ENCODE measurements at places on chromosomes 11 and 22. TPM values are rescaled to one million over a fixed set of nuclear protein-coding genes. Genes with fewer than 3 reads are reported as not detected.

DNA sequence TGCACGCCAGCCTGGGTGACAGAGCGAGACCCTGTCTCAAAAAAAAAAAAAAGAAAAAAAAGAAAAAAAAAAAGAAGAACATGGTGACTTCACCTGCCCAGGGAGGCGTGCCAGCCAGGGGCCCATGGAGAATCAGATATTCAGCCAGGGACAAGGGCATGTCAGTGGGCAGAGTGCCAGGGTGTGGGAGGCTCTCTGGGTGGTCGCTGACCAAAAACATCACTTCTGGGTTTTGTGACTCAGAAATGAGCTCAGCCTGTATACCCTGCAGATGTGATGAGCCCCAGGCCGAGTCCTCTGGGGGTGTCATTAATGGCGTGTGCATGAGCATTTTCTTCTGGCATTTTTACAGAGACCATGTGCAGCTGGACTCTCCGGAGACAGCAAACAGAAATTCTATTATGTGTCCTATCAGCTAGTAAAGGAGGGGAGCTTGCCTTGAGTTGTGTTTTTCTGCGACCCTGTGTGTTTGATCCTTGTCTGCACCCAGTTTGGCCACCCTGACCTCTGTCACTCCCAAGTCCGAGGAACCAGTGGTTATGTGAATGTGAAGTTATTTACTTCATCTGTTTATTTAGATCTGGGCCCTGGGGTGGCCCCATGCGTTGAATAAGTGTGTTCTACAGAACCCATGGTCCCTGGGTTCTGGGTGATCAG is 53.6 kb downstream of the BCR start:
- no peak for DNase-seq

Gene MUC6
- not detected for polyA plus RNA-seq

- no peak for DNase-seq
Observed at GRCh38 chr22:30405731-30406130, 8.9 kb downstream of the SEC14L2 start.

DNA sequence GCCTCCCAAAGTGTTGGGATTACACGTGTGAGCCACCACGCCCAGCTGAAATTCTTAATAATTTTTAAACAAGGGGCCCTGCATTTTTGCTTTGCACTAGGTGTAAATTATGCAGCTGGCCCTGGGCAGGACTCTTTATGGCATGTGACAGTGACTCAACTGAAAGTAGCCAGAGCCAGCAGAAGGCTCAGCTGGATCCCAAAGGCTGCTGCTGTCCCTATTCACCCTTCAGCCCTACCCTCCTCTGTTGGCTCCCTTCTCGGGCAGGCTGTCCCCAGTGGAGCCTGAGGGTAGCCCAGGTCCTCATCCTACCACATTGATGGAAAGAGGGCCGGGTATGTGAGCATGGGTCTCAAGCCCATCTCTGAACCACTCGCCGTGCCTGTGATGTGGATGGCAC is 45.6 kb downstream of the CD82 start:
- DNase-seq: no peak

DNA sequence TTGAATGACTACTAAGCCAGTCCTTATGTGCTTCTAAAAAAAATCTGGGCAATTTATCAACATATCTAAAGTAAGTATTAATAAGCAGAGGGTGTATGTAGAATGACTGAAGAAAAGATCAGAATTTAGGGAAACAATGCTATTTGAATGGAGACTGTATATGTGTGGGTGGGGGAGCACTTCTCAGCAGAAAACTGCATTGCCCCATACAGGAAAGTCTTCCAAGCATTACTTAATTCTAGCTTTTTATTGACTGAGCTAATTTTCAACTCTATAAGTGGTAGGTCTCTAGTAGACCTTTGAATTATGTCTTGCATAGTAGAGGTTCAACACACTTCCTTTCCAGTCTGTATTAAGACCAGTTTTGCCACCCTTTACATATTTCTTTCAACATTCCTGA is 41.7 kb downstream of the CASP12 start:
- DNase-seq: no peak

DNA sequence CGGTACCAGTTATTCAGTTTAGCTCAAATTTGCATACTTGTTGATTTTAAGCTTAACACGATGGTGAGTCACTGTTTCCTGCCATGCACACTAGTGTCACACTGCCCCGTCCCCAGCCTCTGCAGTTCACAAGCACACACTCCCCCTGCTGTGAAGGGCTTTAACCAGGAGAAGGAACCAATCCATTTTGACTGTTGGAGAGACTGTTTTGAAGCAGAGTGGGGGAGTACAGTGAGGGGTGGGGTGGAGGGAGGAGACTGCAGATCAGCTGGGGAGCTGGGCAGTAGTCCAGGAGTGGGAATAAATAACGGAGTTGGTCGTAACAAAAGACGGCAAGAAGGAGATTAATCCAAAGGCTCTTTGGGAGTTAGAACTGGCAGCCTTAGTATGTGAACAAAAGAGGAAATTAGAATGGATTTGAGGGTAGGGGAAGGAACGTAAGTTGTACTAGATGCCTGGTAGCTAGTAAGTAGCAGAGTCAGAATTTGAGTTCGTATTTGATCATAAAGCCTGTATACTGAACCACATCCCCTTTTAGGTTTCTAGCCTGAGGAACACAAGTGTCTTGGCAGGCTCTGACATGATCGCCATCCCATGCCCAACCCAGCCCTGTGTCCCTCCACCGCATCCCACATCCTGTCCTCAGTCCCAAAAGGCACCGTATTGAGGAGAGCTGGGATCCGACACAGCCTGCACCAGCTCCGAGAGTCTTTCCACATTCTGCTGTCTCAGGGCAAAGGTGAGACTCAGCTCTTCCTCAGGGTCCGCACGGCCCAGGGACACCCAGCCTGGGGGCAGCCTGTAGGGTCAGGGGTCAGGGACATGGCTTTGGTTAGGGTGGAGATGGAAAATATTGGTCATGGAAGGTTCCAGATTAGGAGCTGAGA is 862 bp downstream of the TPP1 start:
- DNase-seq: peak; percentile 49

GRCh38 chr22:21450858-21451353 is 16.3 kb upstream of the TMEM191C start:
- DNase-seq: no peak

- DNase-seq: peak; percentile 74
Observed at GRCh38 chr22:46076651-46077339, 73.5 kb upstream of the PPARA start.

GRCh38 chr11:78995171-78995570 is 420.5 kb upstream of the NARS2 start:
- no peak for DNase-seq

GRCh38 chr11:118174006-118174567 is 2.4 kb downstream of the SCN2B start:
- DNase-seq: no peak

Gene OR51B5
- polyA plus RNA-seq: not detected

Gene LIN7C
- polyA plus RNA-seq: 8.1 TPM

DNA sequence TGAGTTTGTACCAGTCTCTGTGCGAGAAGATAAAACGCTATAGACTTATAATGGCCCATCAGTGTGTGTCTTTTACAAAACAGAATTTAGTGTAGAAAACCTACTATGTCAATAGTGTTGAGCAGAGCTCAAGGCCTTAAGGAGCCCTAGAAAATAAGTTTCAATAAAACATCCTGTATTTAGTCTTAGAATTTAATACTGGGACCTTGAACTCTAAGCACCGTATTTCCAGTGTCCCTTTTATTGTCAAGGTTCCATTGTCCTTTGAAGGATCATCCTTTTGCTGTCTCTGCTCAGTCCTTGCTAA is 16.6 kb downstream of the CDC45 start:
- no peak for DNase-seq

Gene MMP1
- 43.4 TPM for polyA plus RNA-seq

- DNase-seq: no peak
Observed at GRCh38 chr11:788953-789940, 643 bp downstream of the CEND1 start.

- peak; percentile 30 for DNase-seq
Observed at GRCh38 chr22:20494978-20495860, at the start of gene KLHL22. TSS of gene KLHL22 (minus strand) at chr22:20495795. CDS start at chr22:20489211, 6,584 bp downstream.

- DNase-seq: no peak
Observed at GRCh38 chr11:120441592-120441991, 70.0 kb upstream of the GRIK4 start.

Gene APOBEC3H
- 0.16 TPM for polyA plus RNA-seq

DNA sequence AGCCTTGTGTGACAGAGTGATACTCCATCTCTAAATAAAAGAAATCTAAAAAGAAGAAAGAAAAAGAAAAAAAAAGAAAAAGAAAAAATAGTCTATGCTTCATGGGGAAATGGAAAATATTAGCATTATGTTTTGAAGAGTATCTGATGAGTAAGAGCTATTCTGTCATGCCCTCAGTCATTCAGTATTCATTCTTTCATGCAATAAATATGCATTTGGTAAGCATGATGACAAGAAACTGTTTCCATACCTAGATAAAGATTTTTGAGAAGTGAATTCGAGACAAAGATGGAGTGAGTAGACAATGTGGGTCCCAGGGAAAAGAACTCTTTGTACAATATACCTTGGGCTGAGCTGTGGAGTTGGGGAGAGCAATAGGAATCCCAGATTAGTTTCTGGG is 6.2 kb upstream of the IFTAP start:
- no peak for DNase-seq

Gene HEPHL1
- 16.6 TPM for polyA plus RNA-seq

GRCh38 chr22:47420211-47420610 is 657.8 kb downstream of the TBC1D22A start:
- no peak for DNase-seq

- DNase-seq: no peak
Observed at GRCh38 chr11:14713496-14714244, 70.1 kb downstream of the PDE3B start.

DNA sequence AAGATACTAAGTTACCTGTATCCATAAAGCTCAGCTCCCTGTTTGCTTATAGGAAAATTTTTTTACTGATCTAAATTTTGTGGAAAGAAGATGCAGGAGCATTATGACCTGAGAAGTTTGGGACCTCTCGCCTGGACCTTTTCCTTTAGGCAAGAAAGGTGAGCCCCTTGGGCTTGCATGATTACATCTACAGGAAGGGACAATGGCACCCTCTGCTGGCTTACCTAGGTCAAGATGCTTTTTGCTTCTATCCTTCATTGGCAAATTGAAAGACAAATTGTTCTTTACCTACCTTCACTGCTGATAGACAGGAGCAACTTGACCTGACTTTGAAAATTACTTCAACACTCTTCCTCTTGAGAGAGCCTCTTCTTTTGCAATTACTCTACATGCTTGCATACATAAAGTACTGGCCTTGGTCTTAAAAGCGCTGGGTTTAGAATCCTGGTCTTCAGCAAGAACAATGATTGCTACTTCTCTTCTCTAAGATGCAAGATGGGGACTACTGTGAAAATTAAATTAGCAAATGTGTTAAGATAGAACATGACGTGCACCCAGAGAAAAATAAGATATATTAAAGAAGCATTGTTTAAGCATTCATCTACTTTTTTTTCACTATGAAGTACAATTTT is 147.2 kb downstream of the TRPC6 start:
- peak; percentile 30 for DNase-seq

DNA sequence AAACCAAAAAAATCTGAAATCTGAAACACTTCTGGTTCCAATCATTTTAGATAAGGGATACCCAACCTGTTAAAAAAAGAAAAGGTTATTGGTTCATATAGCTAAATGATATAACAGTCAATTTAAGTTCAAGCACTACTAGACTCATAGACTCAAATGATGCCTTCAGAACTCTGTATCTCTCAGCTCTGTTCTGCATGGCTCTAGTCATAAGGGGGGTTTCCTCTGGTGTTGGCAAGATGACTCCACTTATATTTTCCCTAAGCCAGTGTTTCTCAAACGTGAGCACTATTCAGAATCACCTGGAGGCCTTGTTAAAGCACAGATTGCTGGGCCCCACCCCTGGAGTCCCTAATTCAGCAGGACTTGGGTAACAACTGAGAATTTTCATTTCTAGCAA is 11.5 kb upstream of the RRAS2 start:
- no peak for DNase-seq

Gene CCDC81
- 0.19 TPM for polyA plus RNA-seq

DNA sequence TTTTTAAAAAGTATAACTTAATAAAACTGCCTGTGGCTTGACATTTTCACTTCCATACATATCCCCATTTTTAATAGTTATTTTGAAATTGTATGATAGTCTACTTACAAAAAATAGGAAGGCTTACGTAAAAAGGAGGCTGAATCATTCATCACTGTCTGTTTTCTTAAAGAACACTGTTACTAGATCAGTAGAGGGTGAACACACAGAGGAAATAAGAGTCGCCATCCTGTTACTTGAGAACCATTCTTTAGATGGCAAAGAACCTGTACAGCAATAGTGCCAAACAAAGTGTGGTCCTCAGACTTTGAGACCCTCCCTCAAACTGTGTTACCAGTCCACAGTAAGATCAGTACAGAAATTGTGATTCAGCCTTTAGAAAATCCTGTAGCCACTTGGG is 180.7 kb downstream of the PGR start:
- no peak for DNase-seq

GRCh38 chr11:43830928-43831440 is 49.6 kb upstream of the ALKBH3 start:
- DNase-seq: peak; percentile 100

Data from foreskin keratinocyte (primary cell).